ENCODE measurements at places on chromosomes 12 and 14.

DNA sequence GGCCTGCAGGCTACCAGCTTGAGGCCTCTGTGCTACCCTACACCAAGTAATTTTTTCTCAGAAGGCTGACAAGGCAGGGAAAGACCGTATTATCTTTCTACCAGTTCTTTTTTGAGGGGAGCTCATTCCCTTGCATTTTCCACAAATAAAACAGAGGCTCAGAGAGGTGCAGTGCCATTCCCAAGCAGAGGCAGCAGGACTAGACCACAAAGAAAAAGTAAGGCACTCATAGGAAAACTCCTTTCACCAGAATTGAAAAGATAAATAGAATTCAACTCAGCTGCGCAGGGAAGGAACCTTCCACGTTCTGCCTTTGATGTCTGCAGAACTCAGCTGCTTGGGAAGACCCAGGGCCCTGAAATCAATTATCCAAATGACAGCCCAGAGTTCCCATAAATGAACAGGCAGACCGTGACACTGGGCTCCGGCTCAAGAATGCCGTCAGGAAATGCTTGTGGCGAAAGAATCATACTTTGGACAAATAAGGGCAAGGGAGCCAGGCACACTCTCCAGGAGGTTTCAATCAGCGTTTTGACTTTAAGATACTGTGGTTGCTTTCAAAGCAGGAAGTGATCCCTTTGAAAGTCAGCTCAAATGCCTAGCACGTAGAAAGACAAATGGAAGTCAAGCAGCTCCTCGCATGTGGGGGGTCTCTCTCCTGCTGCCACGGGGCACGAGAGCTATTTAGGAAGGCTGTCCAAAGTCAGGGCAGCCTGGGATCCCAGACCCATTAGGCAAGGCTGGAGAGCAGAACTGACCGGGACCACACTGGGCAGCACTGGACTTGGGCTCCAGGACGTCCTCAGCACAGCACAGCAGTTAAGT, 14.0 kb downstream of the KCTD10 start:
- peak; percentile 56 for DNase-seq

DNA sequence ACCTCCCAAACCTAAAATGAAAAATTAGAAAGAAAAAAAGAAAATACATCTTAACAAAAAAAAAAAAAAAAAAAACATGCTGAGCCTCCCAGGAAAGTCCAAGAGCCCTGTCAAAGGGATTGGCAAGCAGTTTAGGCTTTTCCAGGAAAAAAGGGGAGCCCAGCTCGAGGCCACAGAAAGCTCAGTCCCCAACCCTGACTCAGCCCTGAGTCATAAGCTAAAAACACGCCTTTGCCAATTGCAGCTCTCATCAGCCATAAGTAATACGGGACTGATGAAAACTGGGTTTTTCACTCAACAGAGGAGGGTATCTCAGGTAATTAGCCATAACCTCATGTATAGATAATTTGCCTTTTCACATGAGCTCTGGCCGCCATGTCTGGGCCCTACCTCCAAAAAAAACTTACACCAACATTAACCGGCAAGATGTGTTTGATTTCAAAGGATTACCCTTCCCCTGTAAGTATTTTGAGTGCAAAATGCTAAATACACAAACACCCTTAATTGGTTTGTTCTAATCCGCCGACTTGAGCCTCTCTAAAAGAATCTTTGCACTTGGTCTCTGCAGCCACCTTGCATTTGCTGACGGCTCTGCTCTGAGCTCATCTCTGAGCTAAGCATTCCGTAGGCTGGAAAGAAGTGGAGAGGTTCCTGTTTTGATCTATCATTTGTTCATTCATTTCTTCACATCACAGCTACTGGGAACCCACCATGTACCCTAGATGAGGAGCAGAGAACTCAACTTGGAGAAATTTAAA, 319.2 kb downstream of the BCL11B start:
- no peak for DNase-seq

DNA sequence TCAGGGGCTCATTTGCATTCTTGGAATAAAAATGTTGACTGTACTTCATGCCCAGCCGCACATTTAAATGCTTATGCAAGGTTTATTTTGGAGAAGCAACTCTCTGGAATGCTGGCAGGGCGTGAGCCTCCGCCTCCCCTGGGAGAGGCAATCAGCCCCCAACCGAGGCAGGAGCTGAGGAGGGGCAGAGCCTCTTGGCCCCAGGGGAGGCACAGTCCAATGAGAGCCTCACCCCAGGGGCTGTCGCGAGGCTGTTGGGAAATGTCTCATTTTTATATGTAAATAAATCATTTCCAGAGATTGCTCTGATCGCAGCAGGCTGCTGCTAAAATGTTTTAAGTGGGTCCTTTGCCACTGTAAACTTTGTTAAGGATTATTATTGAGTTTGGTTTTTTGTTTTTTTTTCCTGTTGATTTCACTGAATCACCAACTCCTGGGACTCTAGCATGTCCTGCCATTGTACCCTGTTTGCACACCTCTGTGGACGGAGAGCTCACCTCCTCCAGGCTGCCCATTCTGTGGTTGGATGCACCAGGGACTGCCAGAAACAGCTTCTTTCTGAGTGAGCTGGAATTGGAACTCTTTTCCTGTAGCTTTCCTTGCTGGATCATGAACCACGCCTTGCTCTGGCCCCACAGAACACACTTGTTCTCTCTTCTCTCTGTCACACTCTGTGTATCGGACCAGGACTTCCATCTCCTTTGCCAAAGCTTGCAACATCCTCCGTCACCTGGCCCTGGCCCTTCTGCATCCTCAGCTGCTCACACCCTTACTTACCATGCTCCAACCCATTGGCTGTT, 46.9 kb upstream of the FAM181A start:
- DNase-seq, result no peak

DNA sequence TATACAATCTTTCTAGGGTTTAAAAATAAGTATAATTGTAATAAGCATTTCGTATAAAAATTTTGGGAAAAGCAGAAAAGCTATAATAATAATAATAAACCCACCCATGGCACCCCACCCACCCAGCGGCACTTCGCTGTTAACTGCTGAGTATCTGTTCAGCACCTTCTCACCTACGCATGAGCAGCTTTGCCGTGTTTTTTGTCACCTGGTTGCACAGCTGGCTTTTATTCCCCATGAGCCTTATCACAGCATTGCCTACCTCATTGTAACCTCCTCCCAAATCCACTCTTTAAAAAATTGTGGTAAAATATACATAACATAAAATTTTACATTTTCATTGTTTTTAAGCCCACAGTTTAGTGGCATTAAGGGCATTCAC, 34.7 kb downstream of the CYP46A1 start:
- no peak for DNase-seq

- no peak for DNase-seq
These were observed 7.0 kb upstream of the ATXN2 start for GRCh38 chr12:111605911-111606766.

- no peak for DNase-seq
These were observed 114.8 kb upstream of the FUT8 start for GRCh38 chr14:65297744-65298143.

GRCh38 chr12:80811957-80812708, 95.4 kb downstream of the MYF5 start:
- DNase-seq, result no peak

- DNase-seq, result no peak
These were observed 166.8 kb downstream of the DAD1 start for GRCh38 chr14:22422238-22422637.

GRCh38 chr12:107917912-107918800, 143.7 kb downstream of the ASCL4 start:
- no peak for DNase-seq

DNA sequence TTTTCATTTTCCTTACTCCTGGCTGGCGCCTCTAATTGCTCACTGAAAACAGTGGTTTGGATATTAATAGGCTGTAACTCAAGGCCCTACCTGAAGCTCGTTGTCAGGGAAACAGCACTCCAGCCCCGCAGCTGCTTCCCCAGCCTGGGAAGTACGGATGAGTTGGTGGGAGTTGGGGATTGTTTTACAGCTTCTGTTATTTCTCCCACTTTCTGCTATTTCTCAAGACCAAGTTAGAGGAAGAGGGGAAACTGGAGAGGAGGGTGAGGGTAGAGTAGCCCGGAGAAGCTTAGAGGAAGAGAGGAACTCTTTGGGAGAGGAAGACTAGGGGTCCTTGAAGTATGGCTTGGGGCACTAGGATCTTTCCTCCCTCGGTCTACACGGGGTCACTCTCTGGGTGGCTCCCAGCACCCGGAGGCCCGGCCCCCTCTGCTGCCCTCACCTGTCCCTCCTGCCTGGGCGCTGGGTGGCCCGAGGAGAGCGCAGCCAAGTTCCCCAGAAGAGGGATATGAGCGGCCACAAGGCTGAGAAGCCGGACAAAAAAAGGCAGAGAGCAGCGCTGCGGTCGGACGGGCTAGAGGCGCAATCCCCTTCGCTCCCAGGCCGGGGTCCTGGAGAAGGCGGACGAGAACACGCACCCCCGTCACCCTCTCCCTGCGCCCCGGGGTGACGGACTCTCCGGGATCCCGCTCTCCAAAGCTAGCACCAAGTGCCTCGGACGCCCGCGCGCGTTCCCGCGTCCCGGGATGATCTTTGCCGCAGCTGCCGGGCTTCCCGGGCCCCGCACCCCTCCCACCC, 671 bp downstream of the SPTB start:
- DNase-seq, result peak; percentile 66

DNA sequence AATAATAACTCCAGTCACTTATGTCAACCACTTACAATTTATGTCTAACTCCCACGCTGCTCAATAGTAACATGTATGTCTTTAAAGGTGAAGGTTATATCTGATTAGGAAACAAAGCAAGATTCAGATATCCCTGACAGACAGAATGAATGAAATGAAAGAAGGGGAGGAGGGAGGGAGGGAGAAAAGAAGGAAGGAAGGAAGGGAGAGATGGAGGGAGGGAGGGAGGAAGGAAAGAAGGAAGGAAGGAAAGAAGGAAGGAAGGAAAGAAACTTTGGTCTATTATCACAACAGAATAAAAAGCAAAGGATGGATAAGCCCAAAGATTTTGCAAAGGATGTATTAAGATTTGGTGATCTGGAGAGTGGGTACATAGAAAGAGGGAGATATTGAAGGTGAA, 433.3 kb downstream of the PRKD1 start:
- DNase-seq, result no peak

DNA sequence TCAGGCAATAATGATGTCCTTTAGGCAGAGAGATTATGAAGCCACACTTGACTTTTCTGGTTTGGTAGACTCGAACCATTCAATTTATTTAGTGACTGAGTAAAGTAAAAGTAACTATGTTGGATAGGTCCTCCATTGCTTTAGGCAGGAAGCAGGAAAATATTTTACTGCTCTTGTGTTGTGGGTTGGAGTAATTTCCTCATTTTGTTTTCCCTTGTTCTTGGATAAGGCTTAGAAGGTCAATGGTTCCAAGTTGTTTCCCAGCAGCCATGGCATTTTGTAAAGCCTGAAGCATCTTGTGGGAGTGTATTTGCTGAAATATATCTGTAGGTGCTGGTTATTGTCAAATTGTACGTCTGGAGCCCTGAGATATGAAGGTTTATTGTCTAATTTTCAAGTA, 161.2 kb upstream of the SLC38A2 start:
- DNase-seq, result no peak

DNA sequence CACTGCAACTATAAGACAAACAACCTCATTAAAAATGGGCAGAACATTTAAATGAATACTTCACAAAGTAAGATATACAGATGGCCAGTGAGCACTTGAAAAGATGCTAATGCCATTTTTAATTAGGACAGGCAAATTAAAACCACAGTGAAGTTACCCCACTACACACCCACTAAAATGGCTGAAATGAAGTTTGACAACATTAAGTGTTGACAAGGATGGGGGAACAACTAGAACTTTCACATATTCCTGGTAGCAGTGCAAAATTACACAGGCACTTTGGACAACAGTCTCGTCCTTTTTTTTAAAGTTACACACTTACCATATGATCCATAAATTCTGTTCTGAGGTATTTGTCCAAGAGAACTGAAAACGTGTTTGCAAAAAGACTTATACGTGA, 278.9 kb upstream of the DIO3 start:
- DNase-seq, result no peak

- DNase-seq, result no peak
These were observed 123.0 kb downstream of the NAV3 start for GRCh38 chr12:77953528-77954205.

DNA sequence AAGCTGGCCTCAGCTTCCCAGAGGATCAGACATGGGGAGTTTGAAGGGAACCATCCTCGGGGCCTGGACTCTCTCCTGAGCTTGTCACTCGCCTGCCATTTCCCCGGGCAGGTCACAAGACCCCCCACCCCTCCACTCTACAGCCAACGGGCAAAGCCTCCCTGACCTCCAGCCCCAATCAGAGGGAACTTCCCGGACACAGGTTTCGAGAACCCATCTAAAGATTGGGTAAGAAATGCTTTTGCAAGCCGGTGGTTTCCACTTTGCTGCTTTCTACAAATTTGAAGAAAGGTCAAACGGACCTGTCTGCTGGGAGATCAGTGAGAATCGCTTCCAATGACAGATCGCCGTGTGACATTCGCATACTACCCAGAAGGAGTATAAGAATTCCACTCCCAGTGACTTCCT, 89.6 kb downstream of the SCARB1 start:
- DNase-seq, result no peak

DNA sequence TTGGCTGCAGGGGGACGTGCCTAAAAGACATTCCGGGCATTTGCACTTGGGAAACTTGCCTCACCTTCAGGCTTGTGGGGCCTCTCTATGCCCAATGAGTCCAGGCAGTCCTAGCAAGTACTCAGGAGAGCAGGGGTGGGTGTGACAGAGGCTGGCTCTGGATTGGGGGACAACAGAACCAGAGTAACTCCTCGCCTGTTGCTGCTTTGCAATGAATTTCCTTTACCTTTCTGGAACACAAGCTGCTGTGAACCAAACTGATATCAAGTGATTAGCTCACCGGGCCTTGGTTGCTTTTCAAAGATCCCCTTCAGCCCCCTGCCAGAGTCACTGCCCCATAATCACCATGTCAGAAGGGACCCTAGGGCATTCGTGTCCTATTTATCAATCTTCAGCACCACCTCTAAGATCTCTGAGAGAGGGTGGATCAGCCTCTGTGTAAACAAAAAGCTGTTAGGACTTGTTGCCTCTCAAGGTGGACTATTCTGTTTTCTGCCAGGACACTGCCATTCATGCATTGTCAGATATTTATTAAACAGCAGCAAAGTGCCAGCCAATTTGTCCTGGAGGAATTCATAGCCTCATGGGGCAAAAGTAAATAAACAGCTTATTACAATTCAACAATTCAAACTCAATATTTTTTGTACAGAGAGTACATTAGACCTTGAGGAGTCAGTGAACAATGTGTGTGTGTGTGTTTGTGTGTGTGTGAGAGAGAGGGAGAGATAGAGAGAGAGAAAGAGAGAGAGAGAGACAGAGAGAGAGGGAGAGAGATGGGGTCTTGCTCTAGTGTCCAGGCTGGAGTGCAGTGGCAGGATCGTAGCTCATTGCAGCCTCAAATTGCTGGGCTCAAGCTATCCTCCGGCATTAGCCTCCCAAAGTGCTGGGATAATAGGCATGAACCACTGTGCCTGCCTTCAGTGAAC, 11.3 kb downstream of the NFATC4 start:
- no peak for DNase-seq

DNA sequence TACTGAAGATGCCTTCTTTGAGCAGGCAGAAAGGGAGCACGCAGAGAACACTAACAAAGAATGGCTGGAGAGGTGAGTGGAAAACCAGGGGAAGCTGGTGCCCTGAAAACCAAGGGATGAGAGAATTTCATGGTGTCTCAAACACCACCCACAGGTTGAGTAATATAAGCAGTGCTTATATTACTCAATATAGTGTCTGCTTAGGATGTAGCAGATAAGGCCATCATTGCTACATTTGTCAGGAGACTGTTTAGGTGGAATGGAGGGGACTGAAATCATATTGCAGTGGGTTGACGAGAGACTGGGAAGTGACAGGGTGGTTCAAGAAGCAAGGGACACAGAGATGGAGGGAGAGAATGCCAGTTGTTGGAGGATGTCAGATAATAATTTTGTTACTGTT, 20.6 kb downstream of the PKP2 start:
- DNase-seq, result no peak

Data from ecto neural progenitor cell (in vitro differentiated cells).